ENCODE measurements at places on chromosomes 4 and X. TPM values are rescaled to one million over a fixed set of nuclear protein-coding genes. Genes with fewer than 3 reads are reported as not detected.

AFM gene
- 0.20 TPM for total RNA-seq

COX7B2 gene
- total RNA-seq, result not detected

SLC26A1 gene
- total RNA-seq, result 0.89 TPM

GLOD5 gene
- total RNA-seq, result not detected

DNA sequence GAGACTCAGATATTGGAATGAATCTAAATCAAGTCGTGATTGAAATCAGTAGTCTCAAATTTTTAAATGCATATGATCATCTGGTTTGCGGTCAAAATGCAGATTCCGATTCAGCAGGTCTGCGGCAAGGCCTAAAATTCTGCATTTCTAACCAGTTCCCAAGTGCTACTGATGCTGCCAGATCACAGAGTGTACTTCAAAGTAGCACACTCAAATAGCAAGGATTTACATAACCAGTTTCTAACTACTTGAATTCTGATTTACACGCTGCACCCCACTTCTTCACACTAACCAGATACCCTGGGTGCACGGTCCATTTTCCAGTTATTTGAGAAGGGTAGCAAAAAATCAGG is 752 bp downstream of the MBTPS2 start:
- peaks cover 4% of the 10 kb centered on the region for H3K4me1 ChIP-seq
- H3K4me3 ChIP-seq, result peak overlapping the region; percentile 70
- no peaks in the 10 kb centered on the region for H3K27me3 ChIP-seq
- DNase-seq, result no peak
- H3K27ac ChIP-seq, result peak overlapping the region; percentile 84

- H3K36me3 ChIP-seq, result no peaks in the 10 kb centered on the region
- peak overlapping the region; percentile 74 for H3K27ac ChIP-seq
- peaks cover 8% of the 10 kb centered on the region for H3K4me1 ChIP-seq
- no peaks in the 10 kb centered on the region for H3K27me3 ChIP-seq
- H3K4me3 ChIP-seq, result no peak overlapping the region
- DNase-seq, result no peak
Observed at GRCh38 chrX:71103110-71103983, 3.2 kb downstream of the CXorf65 start.

DNA sequence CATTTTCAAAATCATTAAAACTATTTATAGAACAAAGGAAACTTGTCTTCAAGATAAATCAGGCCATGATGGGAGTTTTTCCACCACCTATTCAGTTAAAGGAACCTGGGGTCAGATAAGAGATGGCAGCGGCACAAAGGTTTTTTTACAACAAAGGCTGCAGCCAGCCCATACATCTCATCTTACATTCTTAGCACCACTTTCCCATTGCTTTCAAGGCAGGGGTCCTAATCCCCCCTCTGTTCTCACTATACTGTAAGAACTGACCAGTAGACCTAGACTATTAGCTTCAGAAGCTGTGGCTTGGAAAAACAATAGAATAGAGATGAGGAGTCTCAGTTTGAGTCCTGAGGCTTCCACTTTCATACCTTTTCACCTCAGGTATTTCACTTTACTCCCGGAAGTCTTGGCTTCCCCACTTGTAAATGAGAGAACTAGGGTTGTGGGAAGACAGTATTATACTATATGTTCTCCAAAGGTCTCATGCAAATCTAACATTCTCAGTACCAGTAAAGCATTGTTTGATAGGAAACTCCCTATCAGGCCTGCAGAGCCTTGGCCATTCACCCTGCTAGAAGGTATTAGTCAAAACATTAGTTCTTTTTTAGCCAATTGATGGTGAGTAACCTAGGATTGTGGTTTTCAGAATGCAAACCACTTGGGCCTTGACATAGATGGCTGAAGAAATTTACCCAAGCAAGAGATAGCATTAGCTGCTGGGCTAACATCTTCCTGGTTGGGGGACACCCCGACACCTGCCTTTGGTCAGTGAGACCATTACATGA is 182.9 kb upstream of the PBDC1 start:
- DNase-seq, result no peak
- no peak overlapping the region for H3K27ac ChIP-seq
- H3K27me3 ChIP-seq, result no peaks in the 10 kb centered on the region
- no peak overlapping the region for H3K4me3 ChIP-seq

- DNase-seq, result no peak
- H3K4me3 ChIP-seq, result no peak overlapping the region
- H3K36me3 ChIP-seq, result no peaks in the 10 kb centered on the region
- no peak overlapping the region for H3K27ac ChIP-seq
- H3K4me1 ChIP-seq, result no peaks in the 10 kb centered on the region
Observed at GRCh38 chrX:130770615-130771014, 132.4 kb downstream of the ENOX2 start.

GRCh38 chr4:136246876-136247275 is 1285.4 kb downstream of the PCDH18 start:
- no peak for DNase-seq
- no peak overlapping the region for H3K4me3 ChIP-seq
- no peaks in the 10 kb centered on the region for H3K27me3 ChIP-seq

- no peak for DNase-seq
- H3K27me3 ChIP-seq, result no peaks in the 10 kb centered on the region
- H3K4me3 ChIP-seq, result no peak overlapping the region
- H3K27ac ChIP-seq, result no peak overlapping the region
- no peaks in the 10 kb centered on the region for H3K36me3 ChIP-seq
Observed at GRCh38 chrX:13153796-13154195, 109.4 kb upstream of the FAM9C start.

- no peak for DNase-seq
- peaks cover 5% of the 10 kb centered on the region for H3K4me1 ChIP-seq
- H3K36me3 ChIP-seq, result peaks cover 4% of the 10 kb centered on the region
- H3K27me3 ChIP-seq, result no peaks in the 10 kb centered on the region
Observed at GRCh38 chr4:105946771-105947170, 51.5 kb downstream of the NPNT start.

GRCh38 chr4:183300070-183300469 is 20.0 kb downstream of the CLDN22 start:
- H3K36me3 ChIP-seq, result peaks cover 11% of the 10 kb centered on the region
- H3K4me3 ChIP-seq, result no peak overlapping the region
- no peaks in the 10 kb centered on the region for H3K27me3 ChIP-seq
- H3K27ac ChIP-seq, result no peak overlapping the region
- H3K4me1 ChIP-seq, result no peaks in the 10 kb centered on the region

DNA sequence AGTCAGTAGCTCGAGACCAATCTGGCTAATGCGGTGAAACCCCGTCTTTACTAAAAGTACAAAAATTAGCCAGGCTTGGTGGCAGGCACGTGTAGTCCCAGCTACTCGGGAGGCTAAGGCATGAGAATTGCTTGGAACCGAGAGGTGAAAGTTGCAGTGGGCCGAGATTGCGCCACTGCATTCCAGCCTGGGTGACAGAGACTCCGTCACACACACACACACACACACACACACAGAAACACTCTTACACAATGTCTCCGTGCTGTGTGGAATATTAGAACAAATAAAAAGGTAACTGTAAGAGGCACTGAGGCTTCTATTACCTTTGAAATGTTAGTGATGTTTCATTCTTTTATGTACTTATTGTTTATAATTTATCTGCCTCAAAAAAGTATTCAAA is 326.6 kb downstream of the GPAT3 start:
- H3K27ac ChIP-seq, result no peak overlapping the region
- H3K4me3 ChIP-seq, result no peak overlapping the region
- H3K4me1 ChIP-seq, result no peaks in the 10 kb centered on the region
- no peak for DNase-seq
- H3K27me3 ChIP-seq, result no peaks in the 10 kb centered on the region

- no peaks in the 10 kb centered on the region for H3K4me1 ChIP-seq
- no peak overlapping the region for H3K27ac ChIP-seq
- H3K27me3 ChIP-seq, result no peaks in the 10 kb centered on the region
- no peak for DNase-seq
- H3K4me3 ChIP-seq, result no peak overlapping the region
Observed at GRCh38 chrX:44674906-44675305, 132.2 kb upstream of the FUNDC1 start.

DNA sequence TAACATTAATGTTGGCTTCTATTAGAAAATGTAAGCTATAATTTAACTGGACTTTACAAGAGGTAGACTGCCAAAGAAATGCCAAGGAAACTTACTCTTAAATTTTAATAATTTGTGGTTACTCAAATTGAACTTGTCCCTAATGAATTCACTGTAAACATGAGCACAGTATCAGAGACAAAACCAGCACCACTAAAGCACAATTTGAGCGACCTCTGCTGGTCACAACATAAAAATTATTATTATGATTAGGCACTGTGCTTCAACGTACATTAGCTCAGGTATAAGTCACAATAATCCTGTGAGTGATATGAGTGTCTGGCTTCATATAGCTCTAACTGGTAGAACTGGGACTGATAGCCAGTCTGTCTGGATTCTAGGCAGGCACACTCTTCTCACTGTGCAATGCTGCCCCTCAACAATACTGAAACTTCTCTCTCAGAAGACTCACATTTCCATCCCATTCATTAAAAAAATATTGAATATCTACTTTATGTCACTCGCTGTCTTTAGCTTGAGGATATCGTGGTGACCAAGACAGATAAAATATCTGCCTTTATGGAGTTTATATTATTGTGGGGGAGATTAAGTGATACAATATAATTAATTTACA is 8.0 kb downstream of the NUDT6 start:
- H3K27ac ChIP-seq, result no peak overlapping the region
- H3K4me1 ChIP-seq, result no peaks in the 10 kb centered on the region
- H3K4me3 ChIP-seq, result no peak overlapping the region
- H3K27me3 ChIP-seq, result no peaks in the 10 kb centered on the region
- no peaks in the 10 kb centered on the region for H3K36me3 ChIP-seq

- no peak overlapping the region for H3K27ac ChIP-seq
- H3K4me1 ChIP-seq, result no peaks in the 10 kb centered on the region
- H3K4me3 ChIP-seq, result no peak overlapping the region
- no peak for DNase-seq
- no peaks in the 10 kb centered on the region for H3K27me3 ChIP-seq
- H3K36me3 ChIP-seq, result no peaks in the 10 kb centered on the region
Observed at GRCh38 chrX:95145848-95146490, 1472.0 kb downstream of the FAM133A start.

DNA sequence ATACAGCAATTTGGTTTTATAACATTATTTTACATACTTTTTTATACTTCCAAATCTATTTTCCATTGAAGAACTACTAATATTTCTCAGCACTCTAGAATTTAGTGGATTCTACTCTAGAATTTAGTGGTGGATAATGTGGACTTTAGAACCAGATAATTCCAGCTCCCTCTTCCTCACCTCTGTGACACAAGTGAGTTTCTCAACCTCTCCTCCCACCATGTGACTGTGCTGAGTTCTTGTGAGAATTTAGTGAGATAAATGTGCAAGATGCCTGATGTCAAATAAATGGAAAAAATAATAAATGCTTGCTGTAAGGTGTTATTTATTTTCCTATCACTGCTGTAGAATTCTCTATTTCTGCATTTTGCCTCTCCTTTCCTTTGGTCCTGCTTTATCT is 107.3 kb downstream of the CPEB2 start:
- DNase-seq, result no peak
- H3K4me3 ChIP-seq, result no peak overlapping the region
- H3K27me3 ChIP-seq, result no peaks in the 10 kb centered on the region
- no peaks in the 10 kb centered on the region for H3K4me1 ChIP-seq
- no peaks in the 10 kb centered on the region for H3K36me3 ChIP-seq

DNA sequence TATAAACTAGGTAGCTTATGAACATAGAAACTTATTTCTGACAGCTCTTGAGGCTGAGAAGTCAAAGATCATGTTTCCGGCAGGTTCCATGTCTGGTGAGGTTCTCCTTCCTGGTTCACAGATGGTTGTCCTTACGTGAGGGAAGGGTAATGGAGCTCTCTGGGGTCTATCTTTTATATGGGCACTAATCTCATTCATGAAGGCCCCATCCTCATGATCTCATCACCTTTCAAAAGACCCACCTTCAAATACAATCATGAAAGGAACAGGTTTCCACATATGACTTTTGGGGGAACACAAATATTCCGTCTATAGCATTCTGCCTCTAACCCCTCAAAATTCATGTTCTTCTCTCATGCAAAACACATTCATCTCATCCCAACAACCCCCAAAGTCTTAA is 264.7 kb downstream of the PTTG2 start:
- no peak overlapping the region for H3K27ac ChIP-seq
- DNase-seq, result no peak
- H3K4me1 ChIP-seq, result peaks cover 7% of the 10 kb centered on the region

DNA sequence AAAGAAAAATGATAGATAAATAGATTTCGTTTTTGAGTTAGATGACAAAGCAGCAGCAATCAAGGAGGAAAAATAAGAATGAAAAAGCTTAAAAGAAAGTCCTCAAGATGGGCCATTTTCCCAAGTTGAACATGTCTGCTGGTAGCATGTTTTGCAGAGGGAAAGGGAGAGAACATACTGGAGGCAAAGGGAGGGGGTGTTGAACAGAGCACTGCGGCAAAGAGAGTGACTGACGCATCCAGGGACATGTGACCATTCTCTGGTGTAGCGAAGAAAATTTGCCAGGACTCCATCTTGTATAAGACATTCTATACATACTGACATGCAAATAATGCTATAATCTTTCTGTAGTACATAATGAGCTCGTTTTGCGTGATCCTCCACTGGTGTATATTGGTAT is 1.2 kb downstream of the LINC00632 start:
- H3K27me3 ChIP-seq, result no peaks in the 10 kb centered on the region
- no peaks in the 10 kb centered on the region for H3K36me3 ChIP-seq
- no peaks in the 10 kb centered on the region for H3K4me1 ChIP-seq
- H3K27ac ChIP-seq, result no peak overlapping the region

DNA sequence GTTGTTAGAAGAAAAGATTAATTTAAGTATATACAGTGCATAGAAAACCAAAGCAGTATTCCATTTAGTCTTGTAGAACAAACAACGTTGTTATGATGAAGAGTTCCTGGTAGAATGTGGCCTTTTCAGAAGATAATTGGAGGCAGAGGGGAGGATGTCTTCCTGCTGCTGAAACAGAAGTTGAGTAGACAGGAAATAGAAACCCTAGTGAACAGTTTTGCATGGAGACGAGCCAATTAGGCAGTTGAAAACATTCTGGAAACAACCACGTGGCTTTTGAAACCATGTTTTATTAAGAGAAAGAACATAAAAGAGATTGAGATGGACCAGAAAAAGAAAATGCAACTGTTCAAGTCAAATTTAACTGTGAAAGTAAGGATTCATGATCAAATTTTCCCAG is 325.2 kb downstream of the CAMK2D start:
- H3K4me3 ChIP-seq, result no peak overlapping the region
- H3K27me3 ChIP-seq, result no peaks in the 10 kb centered on the region
- peak overlapping the region; percentile 11 for H3K27ac ChIP-seq

DNA sequence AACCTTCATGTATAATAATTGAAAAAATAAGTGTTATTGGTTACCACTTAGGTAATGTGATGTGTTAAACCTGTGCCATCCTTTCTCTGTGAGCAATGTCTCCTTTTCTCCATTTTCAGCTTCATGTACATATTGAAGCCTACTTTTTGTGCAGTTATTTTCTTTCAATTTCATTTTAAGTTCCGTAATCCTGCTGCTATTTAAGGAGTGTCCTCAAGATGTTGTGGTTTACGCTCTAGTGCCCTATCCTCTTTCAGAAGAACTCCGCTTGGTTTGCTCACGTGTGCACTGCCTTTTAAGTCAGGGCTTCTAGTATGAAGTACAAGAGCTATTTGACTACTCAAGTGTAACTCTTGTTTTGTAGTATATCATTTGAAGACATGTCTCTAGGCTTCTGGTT is 2253.2 kb upstream of the TENM3 start:
- no peaks in the 10 kb centered on the region for H3K27me3 ChIP-seq
- no peaks in the 10 kb centered on the region for H3K36me3 ChIP-seq
- no peak overlapping the region for H3K4me3 ChIP-seq
- no peaks in the 10 kb centered on the region for H3K4me1 ChIP-seq
- no peak for DNase-seq

Data from upper lobe of left lung (tissue), 6 donors.